ENCODE measurements at places on chromosomes 16 and 17. TPM values are rescaled to one million over a fixed set of nuclear protein-coding genes. Genes with fewer than 3 reads are reported as not detected.

DNA sequence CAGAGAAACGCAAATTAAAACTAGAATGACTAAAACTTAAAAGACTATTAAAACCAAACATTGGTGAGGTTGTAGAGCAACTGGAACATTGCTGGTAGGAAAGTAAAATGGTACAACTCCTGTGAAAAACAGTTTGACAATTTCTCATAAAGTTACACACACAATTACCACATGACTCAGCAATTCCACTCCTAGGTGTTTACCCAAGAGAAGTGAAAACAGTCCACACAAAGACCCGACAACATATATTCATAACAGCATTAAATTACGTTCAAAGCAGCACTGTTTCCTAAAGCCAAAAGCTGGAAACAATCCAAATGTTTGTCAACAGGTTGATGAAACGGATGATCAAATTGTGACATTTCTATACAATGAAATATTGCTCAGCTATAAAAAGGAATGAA is 26.5 kb upstream of the ALOX12 start:
- DNase-seq = no peak

DNA sequence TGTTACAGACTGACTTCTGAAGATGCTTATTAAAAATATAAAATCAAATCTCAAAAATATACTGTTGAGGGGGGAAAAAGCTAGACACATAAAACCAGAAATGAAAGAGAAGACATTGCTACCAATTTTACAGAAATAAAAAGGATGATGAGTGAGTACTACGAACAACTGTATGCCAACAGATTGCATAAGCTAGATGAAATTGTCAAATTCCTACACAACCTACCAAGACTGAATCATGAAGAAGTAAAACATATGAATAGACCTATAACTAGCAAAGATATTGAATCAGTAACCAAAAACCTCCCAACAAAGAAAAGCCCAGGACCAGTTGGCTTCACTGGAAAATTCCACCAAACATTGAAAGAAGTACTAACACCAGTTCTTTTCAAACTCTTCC is 3.5 kb upstream of the CAPNS2 start:
- no peak for DNase-seq

- DNase-seq = no peak
These were observed 18.1 kb upstream of the RHBDF2 start for GRCh38 chr17:76519048-76519966.

GRCh38 chr16:90018652-90019542 is at the start of gene DBNDD1:
Gene DBNDD1, minus strand, starts transcription at chr16:90019456. Its CDS starts 115 bp downstream, at chr16:90019341.
- no peak for DNase-seq

DNA sequence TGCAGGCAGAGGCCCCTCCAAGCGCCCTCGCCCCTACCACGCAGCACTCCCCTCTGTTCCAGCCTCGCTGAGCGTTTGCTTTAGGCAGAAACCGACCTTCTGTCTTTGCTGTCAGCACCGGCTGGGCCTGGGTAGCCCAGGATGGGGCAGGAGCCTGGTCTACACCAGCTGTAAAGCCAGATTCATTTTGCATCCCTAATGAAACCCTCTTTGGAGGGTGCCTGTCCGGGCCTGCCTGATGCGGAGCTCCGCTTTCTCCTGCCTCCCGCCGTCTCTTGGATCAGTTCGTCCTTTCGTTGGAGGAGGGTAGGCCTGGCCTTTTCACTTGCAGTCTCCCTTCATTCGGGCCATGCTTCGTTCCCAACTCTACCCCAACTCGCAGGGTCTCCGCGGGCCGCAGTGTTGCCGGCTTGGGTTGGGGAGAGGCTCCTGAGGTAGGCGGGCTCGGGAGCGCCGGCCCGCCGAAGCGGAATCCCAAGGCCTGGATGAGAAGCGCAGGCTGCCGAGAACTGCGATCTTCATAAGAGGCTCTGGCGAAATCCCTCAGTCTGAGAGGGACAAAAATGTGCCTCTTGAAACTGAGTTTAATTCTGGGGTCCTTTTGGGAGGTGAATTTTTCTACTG is 4.8 kb upstream of the HOXB8 start:
- no peak for DNase-seq

DNA sequence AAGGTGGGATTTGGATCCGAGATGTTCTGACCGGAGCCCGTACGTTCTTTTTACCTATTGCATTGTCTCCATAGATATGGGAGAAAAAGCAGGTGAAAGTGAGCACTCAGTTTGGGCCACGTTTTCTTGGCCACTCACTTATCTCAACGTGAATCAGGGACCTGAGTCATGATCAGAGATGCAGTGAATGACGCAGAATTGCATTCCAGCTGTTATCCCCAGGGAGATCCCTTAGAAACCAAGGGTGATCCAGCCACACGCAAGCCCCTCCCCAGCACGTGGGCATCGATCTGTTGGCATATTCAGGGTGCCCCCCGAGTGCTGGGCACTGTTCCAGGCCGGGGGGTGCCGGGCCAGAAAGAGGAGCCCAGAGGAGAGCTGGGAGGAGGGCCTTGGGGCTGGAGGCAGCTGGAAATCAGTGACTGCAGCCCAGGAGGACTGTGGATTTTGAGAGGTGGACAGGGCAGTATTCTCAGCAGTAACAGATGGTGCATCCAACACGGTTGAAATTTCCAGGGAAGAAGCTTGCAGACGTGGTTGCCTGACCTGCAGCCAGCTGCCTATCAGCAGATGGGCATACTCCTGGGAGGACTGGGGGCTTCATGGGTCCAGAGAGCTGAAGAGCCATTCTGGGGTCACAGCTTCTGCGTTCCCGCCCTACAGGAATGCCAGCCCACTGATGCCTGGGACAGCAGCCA is 87.2 kb upstream of the CACNG5 start:
- DNase-seq = no peak

SOX9 gene
- total RNA-seq = 42.0 TPM

KRT13 gene
- 0.62 TPM for total RNA-seq

NDE1 gene
- total RNA-seq = 42.9 TPM

All from sciatic nerve (tissue), 2 donors.